ENCODE measurements at places on chromosomes 3 and 15.
A peak's percentile ranks its signal among the peaks of the same experiment; 100 is the strongest.

- no peak for DNase-seq
Observed at GRCh38 chr3:148367756-148368155, 329.9 kb upstream of the AGTR1 start.

DNA sequence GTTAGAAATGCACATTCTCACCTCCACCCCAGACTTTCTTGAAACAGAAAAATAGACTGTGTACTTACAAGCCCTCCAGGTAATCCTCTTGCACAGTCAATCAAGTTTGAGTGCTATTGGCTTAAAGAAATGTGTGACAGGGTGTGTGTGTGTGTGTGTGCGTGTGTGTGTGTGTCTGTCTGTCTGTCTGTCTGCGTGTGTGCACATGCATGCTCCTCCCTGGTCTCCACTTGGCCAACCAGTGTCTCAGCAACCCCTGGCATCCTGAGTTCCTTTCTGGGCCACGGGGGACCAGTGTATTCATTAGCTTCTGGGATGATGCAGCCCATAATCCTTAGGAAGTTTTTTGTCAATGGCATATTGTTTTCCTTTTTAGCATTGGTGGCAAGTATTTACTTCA, 128.8 kb upstream of the IL12A start:
- DNase-seq: no peak

GRCh38 chr3:85255949-85256348, 297.2 kb downstream of the CADM2 start:
- DNase-seq: no peak

- peak; percentile 82 for DNase-seq
Observed at GRCh38 chr15:66472176-66472999, 25.2 kb downstream of the SNAPC5 start.

DNA sequence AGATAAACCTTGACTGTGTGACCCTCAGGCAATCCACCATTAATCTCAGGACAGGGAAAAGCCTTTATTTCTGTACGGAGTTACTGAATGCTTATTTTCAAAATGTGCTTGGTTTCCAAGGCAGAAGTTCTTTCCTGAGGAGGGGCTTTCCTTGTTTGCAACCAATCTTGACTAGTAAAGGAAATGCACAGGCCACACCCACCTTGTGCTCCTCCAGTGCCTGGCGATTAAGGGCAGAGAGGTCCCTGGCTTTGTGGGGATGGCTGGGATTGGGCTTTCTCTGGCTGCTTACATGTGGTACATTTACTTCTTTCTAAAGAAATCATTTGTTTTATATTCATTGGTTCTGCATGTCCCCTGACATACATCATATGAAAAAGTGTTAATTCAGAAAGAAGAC, 47.8 kb downstream of the ZNF621 start:
- no peak for DNase-seq

DNA sequence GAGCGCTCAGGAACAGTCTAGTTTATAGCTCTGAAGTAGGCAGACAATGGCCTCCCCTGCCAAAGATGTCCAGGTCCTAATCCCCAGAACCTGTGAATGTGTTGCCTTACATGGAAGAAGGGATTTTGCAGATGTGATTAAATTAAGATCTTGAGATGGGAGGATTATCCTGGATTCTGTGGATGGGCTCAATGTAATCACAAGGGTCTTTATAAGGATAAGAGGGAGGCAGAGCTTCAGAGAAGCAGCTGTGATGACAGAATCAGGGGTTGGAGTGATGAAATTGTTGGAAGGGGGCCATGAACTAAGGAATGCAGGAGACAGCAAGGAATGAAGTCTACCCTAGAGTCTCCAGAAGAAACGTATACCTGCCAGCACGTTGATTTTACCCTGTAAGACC, 14.0 kb upstream of the GK5 start:
- no peak for DNase-seq

DNA sequence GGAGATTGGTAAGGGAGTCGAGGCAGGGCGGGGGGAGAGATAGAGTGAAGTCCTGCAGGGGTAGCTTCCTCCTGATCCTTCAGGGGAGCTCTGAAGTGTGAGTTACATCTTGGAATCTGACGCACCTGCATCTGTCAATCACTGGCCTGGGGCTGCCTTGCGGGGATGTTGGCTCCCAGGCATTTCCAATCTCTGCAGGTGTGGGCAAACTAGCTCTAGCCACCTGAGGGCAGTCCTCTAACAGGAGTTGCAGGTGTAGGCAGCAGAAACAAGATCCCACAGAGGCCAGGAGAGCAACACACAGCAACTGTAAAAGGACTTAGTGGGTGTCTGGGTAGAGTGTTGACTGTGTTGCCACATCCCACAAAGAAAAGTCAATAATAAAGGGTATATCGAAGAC, 63.6 kb downstream of the ZNF621 start:
- peak; percentile 12 for DNase-seq

DNA sequence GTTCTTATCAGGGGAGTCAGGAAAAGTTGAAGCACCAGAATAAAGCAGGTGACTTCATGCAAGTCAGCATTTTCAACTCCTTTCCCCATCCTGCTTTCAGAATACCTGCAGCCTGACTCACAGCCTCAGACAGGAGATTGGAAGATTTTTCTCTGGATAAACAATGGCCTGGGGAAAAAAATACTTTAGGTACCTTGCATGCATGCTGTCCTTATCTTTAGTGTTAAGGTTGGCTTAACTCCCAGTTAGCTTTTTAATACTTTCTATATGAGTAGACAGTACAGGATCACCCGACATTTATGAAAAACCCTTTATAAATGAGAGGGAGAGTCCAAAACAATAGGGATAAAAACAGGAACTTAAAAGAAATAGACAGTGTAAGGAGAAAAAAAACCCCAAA, 53.6 kb downstream of the PAK2 start:
- DNase-seq: no peak

GRCh38 chr3:103510760-103511159, 1075.9 kb downstream of the ZPLD1 start:
- no peak for DNase-seq

DNA sequence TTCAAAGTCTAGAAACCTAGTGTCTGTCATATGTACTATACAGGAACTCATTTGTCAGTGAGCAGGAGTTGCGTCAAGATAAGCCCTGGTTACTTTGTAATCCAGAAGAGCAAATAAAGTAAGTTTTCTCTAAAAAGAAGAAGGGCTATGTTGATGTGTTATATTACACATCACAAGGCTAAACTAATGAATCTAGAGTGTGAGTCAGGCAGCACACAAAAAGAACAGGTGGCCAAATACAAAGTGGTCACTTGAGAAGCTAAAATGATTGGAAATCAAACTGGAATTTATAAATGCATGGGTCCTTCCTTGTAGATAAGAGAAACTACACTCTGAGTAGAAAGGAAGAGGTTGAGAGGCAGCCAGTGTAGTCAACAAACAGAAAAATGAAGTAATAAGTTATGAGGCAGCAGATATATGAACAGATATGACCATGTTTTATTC, 771.6 kb downstream of the DIPK2A start:
- DNase-seq: no peak

DNA sequence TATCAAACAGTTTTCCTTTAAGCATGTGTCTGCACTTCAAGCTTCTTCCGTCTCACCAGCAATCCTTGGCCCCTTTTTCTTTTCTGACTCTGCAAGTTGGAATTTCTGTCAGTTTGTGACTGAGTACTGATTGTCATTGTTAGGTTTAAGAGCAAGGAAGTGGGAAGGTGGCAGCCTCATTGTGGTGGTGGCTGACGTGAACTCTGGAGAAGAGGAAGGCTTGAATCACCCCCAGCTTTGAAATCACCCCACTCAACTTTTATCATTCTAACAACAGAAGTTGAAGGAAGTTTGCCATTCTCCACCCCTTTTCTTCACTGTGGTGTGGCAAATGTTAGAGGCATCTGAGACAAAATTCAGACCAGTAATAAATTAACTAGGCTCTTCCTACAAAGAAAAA, 231.6 kb upstream of the AGTR1 start:
- DNase-seq: no peak

GRCh38 chr3:194328053-194328657, 23.0 kb downstream of the CPN2 start:
- DNase-seq: peak; percentile 37

DNA sequence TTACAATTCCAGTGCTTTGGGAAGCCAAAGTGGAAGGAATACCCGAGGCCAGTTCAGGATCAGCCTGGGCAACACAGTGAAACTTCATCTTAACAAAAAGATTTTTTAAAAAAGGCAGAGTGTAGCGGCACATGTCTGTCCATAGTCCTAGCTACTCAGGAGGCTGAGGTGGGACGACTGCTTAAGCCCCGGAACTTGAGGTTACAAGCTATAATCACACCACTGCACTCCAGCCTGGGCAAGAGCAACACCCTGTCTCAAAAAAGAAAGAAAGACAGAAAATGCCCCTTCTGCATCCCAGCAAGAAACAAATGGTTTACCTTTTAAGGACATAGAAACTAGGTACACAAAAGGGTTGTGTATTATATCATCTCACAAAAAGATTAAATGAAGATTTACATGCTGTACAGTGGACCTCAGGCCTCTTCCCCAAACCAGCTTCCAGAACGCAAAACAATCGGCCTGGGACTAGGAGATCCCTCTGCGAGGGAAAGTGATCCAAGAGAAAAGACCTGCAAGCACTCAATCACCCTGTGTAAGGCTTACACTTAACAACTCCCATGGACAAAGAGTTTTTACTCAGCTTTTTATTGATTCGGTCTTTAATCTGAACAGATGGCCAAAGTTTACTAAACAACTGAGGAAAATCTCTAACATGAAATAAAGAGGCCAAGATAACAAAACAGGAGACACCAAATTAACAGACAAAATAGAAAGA, 21.2 kb downstream of the TFDP2 start:
- DNase-seq: no peak

Measured in activated naive CD4-positive, alpha-beta T cell treated with anti-CD3 and anti-CD28 coated beads for 36 hours (primary cell).